Fibroblast of skin of right biceps (primary cell): ENCODE measurements at places on chromosomes 2 and 18.

- no peak for DNase-seq
Measured at GRCh38 chr2:26668041-26668440, 24.5 kb upstream of the KCNK3 start.

GRCh38 chr18:44988821-44989587, 308.3 kb downstream of the SETBP1 start:
- DNase-seq: peak; percentile 23

GRCh38 chr18:23757437-23757733, 68.1 kb downstream of the LAMA3 start:
- DNase-seq: no peak

DNA sequence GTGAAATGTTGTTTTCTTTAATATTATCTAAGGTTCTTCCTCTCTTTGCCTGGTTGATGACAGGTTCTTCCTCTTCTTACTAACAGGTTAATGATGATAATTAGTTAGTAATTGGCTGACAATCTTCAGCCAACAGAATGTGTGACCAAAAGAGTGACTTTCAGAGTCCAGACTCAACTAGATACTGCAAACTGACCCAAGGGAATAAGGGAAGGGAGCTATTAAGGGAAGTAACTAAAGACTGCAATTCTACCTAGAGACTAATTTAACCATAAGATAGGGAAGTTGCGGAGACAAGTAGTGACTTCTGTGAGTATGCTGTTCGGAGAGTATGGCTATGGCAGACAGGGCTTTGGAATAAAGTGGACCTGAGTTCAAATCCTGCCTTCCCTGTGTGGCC, 127.3 kb upstream of the TACR1 start:
- no peak for DNase-seq

DNA sequence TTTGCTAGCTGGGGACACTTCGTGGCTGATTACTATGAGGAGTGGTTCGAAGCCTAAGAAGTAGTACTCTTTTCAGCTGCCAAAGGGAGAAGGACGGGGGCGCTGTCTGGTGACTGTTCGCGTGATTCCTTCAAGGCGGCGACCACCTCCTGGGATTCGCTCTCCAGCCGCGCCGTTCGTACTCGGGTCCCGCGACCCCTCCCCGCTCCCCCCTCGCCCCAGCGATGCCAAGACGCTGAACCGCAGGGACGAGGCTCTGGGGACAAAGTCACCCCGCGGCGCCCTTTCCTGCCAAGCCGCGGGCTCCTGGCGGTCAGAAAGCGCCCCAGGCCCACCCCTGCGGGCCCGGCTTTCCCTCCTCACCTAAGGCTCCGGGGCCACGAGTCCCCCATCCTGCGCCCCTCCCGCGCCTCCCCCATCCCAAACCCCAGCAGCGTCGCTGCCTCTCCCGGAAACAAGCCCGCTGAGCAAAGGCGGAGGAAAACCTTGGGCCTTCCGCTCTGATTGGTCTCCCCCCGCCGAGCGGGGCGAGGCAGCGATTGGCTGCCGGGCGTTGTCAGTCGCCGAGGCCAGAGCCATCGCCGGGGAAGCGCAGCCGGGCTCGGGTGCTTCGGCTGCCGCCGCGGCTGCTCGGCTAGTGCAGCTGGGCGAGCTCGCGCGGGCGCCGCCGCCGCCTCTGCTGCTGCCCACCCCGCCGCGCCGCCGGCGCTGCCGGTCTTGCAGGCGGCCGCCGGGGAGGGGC, 404.3 kb downstream of the XIRP2 start:
- DNase-seq: peak; percentile 91

DNA sequence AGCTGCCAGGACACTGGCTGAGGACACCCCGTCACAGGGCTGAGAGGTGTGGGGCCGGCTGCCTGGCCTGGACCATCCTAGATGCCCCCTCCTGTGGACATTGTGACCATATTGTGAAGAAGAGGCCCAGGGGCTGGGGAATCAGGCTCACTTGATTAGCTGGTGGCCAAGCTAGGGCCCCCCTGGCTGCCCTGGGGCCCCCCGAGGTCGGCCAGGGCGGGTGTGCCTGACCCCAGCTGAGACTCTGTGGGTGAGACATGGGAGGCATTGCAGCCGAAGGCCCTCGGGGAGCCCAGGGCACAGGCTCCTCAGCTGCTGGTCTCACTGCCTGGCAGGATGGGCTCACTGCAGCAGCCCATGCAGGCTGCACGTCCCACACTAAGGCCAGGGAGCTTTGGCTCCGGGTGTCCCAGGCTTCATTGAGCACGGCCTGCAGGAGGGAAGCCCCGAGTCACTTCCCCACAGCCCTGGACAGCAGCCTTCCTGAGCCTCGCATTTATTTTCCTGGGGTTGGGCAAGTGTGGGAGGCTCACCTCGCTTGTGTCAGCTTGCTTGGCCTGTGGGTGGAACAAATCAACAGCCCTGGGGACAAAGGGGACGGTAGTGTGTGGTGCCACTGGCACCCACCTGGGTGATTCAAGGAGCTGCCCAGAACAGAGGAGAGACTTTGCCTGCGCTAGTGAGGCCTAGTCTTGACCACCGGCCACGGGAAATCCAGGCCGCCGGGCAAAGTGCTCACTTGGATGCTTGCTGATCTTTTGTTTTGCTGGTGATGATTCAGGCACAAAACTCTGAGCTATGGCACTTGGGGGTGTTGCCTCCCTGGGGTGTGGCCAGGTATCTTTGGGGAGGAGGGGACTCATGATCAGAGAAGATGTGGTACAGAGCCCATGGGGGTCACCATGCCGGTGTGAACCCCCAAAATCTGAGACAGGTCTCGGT, 1.3 kb downstream of the GAL3ST2 start:
- DNase-seq: no peak

DNA sequence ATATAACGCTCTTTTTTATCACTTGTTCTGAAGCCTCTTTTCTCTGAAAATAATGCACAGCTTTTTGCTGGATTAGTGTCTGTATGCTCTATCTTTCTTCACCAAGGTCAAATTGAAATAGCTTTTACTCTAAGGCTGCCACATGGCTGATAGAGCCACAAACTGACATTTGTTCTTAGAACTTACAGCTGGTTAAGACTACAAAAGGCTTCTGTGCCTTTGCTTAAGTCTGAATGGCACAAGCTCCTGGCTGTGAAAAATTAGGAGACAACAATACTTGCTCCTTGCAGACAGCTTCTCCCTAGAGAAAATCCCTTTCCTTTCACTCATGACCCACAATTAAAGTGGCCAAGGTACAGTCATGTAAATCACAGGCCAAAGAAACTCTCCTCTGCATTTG, 515.3 kb downstream of the DSC3 start:
- no peak for DNase-seq

DNA sequence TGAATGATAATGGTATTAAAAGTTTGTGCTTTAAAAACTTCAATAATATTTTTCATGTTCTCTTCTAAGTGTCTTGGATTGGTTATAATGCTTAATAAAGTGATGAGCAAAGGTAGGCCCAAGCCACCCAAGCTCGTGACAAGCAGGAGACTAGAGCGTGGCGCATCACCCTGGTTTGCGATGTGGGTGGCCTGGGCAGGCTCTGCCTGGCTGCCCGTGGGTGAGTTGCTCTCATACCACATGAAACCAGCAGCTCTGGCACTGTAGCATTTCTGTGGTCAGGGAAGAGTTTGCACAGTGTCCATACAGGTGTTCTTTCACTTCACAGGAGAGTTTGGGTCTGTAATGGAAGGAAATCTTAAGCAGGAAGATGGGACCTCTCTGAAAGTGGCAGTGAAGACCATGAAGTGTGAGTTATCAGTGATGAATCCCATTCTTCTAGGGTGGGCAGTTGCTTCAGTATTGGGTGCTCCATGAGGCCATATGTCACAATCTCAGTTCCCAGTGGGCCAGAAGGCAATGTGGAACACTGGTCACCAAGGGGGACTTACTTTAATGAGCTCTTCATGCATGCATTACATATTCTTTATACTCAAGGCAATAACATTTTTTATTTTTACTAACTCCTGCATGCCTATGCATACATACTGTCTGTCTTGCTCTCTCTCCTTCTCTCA, 51.4 kb upstream of the TMEM87B start:
- DNase-seq: no peak

DNA sequence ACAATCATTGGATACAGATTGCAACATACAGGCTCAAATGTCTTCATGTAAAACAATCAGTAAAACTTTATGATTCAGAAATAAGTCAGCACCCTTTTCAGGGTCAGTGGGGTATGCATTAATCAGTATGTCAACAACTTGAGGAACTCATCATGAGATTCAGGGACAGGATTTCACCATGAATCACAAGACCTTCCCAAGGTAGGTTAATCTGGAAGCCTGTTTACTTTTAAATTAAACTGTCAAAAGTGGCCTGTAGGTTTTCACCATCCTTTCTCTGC, 104.8 kb downstream of the SP100 start:
- DNase-seq: peak; percentile 70

- peak; percentile 68 for DNase-seq
Measured at GRCh38 chr2:205766779-205767359, 84.6 kb downstream of the NRP2 start.
